ENCODE measurements at places on chromosomes 5 and 9. TPM values are rescaled to one million over a fixed set of nuclear protein-coding genes. Genes with fewer than 3 reads are reported as not detected.
A peak's percentile ranks its signal among the peaks of the same experiment; 100 is the strongest.

GRCh38 chr5:68315679-68316271, 100.2 kb downstream of the PIK3R1 start:
- H3K27ac ChIP-seq = no peak overlapping the region
- peaks cover 13% of the 10 kb centered on the region for H3K4me1 ChIP-seq
- no peak overlapping the region for H3K4me3 ChIP-seq
- H3K27me3 ChIP-seq = no peaks in the 10 kb centered on the region
- H3K36me3 ChIP-seq = no peaks in the 10 kb centered on the region
- no peak for DNase-seq

Gene LRRC70
- total RNA-seq = 1.5 TPM

DNA sequence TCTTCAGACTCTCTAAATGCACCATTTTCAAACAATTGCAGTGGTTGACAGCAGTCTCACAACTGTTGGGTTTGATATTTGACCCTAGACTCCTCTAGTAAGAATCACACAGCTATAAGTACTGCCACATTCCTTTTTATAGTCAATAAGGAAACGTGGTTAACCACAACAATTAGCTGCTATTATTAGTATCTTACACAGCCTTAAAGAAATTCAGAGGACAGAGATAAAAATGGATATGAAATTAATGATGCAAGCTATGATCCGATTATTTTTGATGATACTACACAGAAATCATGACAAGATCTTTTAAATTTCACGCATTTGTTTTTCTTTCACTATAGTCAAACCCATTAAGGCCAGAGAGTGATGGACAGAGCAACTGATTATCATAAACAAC, 288.6 kb upstream of the C9orf72 start:
- no peak overlapping the region for H3K4me3 ChIP-seq
- DNase-seq = no peak
- no peaks in the 10 kb centered on the region for H3K36me3 ChIP-seq
- no peaks in the 10 kb centered on the region for H3K27me3 ChIP-seq

DNA sequence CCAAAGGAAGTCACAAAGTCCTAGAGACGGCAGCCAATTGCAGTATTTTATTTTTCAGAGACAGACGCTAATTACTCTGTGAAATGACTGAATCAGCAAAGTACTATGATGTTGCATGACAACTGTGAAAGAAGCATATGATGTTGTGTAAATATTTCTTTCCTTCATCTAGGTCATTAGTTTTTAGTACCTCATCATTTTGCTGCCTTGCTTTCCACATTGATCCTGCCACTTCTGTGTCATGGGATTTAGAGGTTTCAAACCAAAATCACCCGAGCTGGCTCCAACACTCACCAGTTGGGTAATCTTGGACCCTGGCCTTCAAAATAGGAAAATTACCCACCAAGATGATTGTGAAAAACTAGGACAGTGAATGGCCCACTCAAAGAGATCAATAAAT, 585.2 kb downstream of the ACTL7B start:
- H3K27ac ChIP-seq = no peak overlapping the region
- H3K27me3 ChIP-seq = no peaks in the 10 kb centered on the region
- H3K4me3 ChIP-seq = no peak overlapping the region
- DNase-seq = no peak
- no peaks in the 10 kb centered on the region for H3K36me3 ChIP-seq
- no peaks in the 10 kb centered on the region for H3K4me1 ChIP-seq

Gene LAMC3
- total RNA-seq = 5.4 TPM

Gene DMAC1
- 135 TPM for total RNA-seq

- no peak overlapping the region for H3K4me3 ChIP-seq
- DNase-seq = no peak
- H3K27me3 ChIP-seq = no peaks in the 10 kb centered on the region
- H3K36me3 ChIP-seq = no peaks in the 10 kb centered on the region
- no peak overlapping the region for H3K27ac ChIP-seq
Measured at GRCh38 chr9:123453076-123453667, 97.2 kb downstream of the CRB2 start.

Gene ADAMTS6
- total RNA-seq = 3.9 TPM

GRCh38 chr5:172548311-172548731, 92.7 kb upstream of the NEURL1B start:
- no peak overlapping the region for H3K4me3 ChIP-seq
- peaks cover 11% of the 10 kb centered on the region for H3K4me1 ChIP-seq
- H3K27ac ChIP-seq = no peak overlapping the region
- DNase-seq = no peak
- no peaks in the 10 kb centered on the region for H3K36me3 ChIP-seq

GRCh38 chr9:88477300-88477751, 57.7 kb upstream of the NXNL2 start:
- H3K27me3 ChIP-seq = no peaks in the 10 kb centered on the region
- DNase-seq = no peak
- H3K36me3 ChIP-seq = peaks cover 29% of the 10 kb centered on the region
- H3K4me1 ChIP-seq = peaks cover 14% of the 10 kb centered on the region
- no peak overlapping the region for H3K27ac ChIP-seq
- H3K4me3 ChIP-seq = no peak overlapping the region

DNA sequence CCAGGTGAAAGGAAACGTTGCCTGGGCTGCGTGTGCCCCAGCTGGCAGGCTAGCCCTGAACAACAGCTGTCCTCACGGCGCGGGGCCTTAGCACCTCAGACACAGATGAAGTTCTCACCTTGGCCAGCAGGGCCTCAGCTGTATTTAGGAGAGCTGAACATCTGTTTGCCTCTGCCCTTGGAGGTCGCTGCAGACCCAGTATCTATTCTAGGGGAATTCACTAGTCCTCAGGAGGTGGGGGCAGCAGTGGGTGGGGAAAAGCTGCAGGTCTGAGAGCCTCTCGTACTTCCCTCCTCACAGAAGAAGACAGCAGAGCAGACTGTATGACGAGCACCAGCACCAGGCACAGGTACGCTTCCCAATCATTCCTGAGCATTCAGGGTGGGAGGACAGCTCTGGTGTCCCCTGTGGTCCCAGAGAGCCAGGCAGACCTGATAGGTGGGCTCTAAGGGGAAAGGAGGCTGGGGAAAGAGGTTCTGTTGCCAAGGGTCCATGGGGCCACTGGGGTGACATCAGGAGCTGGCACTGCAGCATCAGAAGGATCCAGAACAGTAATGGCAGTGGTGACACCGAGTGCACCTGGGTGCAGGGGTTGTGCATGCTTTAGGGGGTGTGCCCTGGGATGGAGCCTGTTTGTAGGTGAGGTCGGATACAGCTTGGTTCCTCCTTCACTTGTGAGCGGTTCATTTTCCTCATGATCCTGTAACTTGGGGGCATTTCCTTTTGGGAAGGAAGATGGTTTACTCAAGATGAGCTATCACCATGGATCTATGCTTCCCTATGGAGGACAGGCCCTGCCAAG, 13.8 kb downstream of the CD74 start:
- H3K4me1 ChIP-seq = peaks cover 5% of the 10 kb centered on the region
- no peak overlapping the region for H3K4me3 ChIP-seq
- no peak for DNase-seq
- H3K36me3 ChIP-seq = peaks cover 100% of the 10 kb centered on the region

- DNase-seq = no peak
- H3K36me3 ChIP-seq = no peaks in the 10 kb centered on the region
- no peaks in the 10 kb centered on the region for H3K27me3 ChIP-seq
- no peak overlapping the region for H3K4me3 ChIP-seq
- no peak overlapping the region for H3K27ac ChIP-seq
Measured at GRCh38 chr5:60686157-60686556, 13.8 kb downstream of the DEPDC1B start.

GRCh38 chr9:131188976-131189375, 63.6 kb downstream of the NUP214 start:
- peaks cover 7% of the 10 kb centered on the region for H3K4me1 ChIP-seq
- H3K4me3 ChIP-seq = no peak overlapping the region
- no peak overlapping the region for H3K27ac ChIP-seq

- no peak for DNase-seq
- peaks cover 9% of the 10 kb centered on the region for H3K4me1 ChIP-seq
- no peaks in the 10 kb centered on the region for H3K36me3 ChIP-seq
- no peak overlapping the region for H3K4me3 ChIP-seq
- no peak overlapping the region for H3K27ac ChIP-seq
Measured at GRCh38 chr5:135249658-135250057, 149.4 kb downstream of the MACROH2A1 start.

Gene PDE6A
- 0.11 TPM for total RNA-seq

DNA sequence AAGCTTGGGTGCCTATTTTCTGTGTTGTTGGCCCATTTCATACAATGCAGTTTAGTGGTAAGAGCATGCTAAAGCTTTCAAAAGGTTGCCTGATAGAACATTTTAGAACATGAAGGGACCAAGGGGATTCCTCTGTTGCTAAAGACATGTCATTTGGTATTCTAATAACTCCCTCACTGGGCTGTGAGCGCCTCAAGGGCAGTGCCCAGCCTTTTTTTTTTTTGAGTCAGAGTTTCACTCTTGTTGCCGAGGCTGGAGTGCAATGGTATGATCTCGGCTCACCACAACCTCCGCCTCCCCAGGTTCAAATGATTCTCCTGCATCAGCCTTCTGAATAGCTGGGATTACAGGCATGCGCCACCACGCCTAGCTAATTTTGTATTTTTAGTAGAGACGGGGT, 77.1 kb downstream of the PCSK5 start:
- H3K4me3 ChIP-seq = no peak overlapping the region
- H3K36me3 ChIP-seq = no peaks in the 10 kb centered on the region
- peaks cover 20% of the 10 kb centered on the region for H3K4me1 ChIP-seq
- DNase-seq = no peak
- no peaks in the 10 kb centered on the region for H3K27me3 ChIP-seq
- no peak overlapping the region for H3K27ac ChIP-seq

GRCh38 chr5:156037151-156037909, 289.6 kb upstream of the SGCD start:
- H3K27ac ChIP-seq = no peak overlapping the region
- DNase-seq = no peak
- peaks cover 11% of the 10 kb centered on the region for H3K4me1 ChIP-seq
- no peaks in the 10 kb centered on the region for H3K36me3 ChIP-seq
- H3K4me3 ChIP-seq = no peak overlapping the region

DNA sequence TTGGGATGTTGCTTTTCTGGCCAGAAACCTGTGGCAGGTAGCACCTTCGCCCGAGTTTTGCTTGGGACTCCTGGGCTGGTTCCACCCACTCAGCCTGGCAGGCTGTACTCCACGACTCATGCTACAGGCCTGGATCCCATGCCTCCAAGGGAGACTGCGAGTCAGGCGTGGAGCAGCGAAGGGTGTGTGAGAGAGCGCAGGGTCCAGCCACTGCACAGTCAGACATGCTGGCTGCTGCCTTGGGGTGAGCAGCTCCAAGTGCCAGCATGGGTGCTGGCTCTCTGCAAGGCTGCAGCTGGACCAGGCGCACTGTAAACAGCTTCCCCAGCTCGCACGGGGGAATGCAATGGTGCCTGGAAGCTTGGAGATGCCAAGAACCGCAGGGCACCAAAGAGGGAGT, 249.6 kb upstream of the EDIL3 start:
- H3K27me3 ChIP-seq = no peaks in the 10 kb centered on the region
- H3K4me3 ChIP-seq = no peak overlapping the region
- no peak for DNase-seq

- no peak for DNase-seq
- H3K36me3 ChIP-seq = no peaks in the 10 kb centered on the region
- H3K27me3 ChIP-seq = no peaks in the 10 kb centered on the region
- H3K4me1 ChIP-seq = no peaks in the 10 kb centered on the region
- H3K4me3 ChIP-seq = no peak overlapping the region
Measured at GRCh38 chr9:16986556-16986955, 116.1 kb upstream of the BNC2 start.

Gene ZNF462
- 39.7 TPM for total RNA-seq

Gene DIPK1B
- total RNA-seq = 22.3 TPM

DNA sequence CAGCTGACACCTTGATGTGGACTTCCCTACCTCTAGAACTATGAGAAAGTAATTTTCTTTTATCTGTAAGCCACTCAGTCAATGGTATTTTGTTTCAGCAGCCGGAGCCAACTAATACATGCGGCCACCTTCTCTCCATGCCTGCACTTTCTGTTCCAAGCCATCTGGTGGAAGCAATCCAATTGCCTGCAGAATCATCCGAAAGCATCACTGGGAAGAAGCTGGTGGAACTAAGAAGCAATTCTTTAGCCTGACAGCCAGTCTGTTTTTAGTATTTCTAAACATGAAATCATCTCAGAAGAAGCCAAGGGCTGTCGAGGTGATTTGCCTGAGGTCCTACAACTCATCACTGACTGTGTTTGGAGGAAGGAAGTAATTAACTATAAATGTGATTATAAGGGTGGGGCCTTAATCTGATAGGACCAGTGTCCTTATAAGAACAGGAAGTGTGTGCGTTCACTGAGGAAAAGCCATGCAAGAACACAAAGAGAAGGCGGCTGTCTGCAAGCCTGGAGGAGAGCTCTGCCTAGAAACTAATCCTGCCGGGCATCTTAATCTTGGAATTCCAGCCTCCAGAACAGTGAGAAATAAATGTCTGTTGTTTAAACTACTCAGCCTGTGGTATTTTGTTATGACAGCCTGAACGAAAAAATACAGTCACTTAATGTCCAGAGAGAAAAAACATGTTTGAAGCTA, 49.1 kb downstream of the NXNL2 start:
- no peak overlapping the region for H3K4me3 ChIP-seq
- H3K4me1 ChIP-seq = peaks cover 9% of the 10 kb centered on the region
- H3K36me3 ChIP-seq = no peaks in the 10 kb centered on the region
- H3K27ac ChIP-seq = no peak overlapping the region

DNA sequence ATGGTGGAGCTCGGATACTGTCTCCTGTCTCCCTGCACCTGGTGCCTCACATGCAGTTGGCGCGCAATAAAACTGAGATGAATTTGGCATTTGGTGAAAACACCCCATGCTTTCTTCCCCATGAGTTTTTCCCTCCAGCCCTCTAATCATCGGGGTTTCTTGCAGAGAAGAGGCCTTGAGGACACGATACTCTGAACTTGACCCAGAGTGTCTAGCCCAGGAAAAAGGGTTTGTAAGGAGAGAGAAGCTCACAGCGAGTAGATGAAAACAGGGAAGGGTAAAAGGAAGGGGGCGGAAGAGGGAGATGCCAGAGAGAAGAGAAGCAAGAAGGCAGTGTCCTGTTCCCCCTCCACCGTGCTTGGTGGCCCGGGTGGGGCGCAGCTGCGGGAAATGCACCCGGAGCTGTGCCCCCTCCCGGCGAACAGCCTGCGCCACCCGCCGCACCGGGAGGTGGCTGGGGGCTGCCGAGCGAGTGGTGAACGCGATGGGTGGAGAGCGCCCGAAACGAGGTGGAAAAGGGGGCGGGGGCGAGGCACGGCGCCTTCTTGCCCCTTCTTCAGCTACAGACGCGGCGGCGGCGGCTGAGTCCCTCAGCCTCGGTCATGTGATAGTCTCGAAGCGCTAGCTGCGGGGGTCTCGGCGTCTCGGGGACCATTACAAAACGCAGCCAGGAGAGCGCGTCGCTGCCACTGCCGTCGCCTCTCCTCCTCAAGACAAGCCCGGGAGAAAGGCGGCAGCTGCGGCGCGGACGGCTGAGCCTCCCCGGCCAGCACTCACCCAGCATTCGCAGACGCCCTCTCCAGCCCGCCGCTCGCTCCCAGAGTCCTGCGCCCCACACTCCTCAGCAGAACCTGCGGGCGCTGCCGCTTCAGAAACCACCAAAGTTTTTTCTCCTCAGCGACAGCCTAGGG, 1.1 kb upstream of the FOXB2 start:
- peaks cover 45% of the 10 kb centered on the region for H3K4me1 ChIP-seq
- peaks cover 81% of the 10 kb centered on the region for H3K27me3 ChIP-seq
- H3K27ac ChIP-seq = no peak overlapping the region
- peak overlapping the region; percentile 22 for H3K4me3 ChIP-seq
- H3K36me3 ChIP-seq = no peaks in the 10 kb centered on the region

Gene GPR151
- not detected for total RNA-seq

Gene S100Z
- total RNA-seq = not detected

Gene FCN2
- not detected for total RNA-seq

Gene MLANA
- total RNA-seq = not detected

Gene CCL19
- total RNA-seq = 1.1 TPM

Gene RANBP17
- 4.8 TPM for total RNA-seq

Gene LECT2
- not detected for total RNA-seq
